NCI-H1436 treated with DMSO at 0.1 percent for 48 hours (cell line): ENCODE measurements at places on chromosomes 5 and 9.
A peak's percentile ranks its signal among the peaks of the same experiment; 100 is the strongest.

DNA sequence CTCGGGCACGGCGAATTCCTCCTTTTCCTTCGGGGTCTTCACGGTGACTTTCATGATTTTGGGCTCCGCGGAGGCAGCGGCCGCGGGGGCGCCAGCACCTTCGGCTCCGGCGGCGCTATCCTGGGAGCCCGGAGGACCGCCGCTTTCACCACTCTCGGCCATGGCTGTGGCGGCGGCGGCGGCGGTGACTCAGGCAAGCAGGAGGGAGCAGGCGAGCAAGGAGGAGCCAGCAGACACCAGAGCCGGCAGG, 315 bp downstream of the UBQLN1 start:
- no peak for DNase-seq

GRCh38 chr5:84549054-84549453, 164.4 kb upstream of the EDIL3 start:
- no peak for DNase-seq

- no peak for DNase-seq
These were observed 109.5 kb downstream of the SNCAIP start for GRCh38 chr5:122421374-122422079.

DNA sequence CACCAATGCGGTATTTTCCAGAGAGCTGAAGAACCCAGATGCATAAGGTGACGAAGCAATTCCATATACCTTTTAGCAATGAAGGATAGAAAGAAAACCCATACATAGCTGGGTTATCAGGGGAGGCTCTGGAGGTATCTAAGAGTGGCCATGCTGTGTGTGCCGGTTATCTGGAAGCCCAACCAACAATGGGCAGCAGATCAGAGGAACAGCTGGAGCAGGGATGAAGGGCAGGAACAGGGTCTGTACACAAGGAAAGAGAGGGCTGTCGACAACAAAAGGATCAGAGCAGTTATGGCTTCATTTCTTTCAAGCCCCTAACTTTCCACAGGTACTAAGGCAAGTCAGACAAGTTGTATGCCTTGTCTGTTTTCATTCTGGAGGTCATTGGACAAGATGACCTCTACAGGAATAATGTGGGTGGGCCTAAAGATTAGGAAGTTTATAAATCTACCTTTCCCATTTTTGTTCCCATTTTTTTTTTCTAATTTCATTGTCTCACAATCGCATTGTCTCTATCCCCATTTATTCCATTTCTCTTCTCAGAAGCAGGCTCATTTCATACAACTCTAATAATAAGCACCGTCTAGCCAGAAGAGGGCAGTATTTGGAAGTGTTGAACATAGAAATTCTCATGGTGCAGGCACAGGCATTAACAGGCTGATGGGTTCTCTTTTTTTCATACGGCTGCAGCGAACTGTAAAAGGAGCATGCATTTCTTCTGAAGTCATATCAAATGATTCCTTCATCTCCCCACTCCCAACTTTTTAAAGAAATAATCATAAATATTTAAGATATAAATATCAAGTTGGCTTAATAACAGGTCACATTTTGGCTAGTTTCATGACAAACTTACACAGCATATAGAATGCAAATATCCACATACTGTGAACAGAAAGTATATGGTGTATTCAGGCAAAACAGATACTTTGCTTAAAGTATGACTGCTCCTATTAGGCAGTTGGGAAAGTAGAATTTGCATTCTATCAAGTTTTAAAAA, 63.5 kb downstream of the ZNF474 start:
- peak; percentile 25 for DNase-seq

- DNase-seq: no peak
These were observed 162.4 kb upstream of the TUT7 start for GRCh38 chr9:86516564-86516963.

- no peak for DNase-seq
These were observed 216.1 kb downstream of the MEF2C start for GRCh38 chr5:88666761-88667495.
